NT2/D1 (cell line): ENCODE measurements at places on chromosomes 5 and 9.

DNA sequence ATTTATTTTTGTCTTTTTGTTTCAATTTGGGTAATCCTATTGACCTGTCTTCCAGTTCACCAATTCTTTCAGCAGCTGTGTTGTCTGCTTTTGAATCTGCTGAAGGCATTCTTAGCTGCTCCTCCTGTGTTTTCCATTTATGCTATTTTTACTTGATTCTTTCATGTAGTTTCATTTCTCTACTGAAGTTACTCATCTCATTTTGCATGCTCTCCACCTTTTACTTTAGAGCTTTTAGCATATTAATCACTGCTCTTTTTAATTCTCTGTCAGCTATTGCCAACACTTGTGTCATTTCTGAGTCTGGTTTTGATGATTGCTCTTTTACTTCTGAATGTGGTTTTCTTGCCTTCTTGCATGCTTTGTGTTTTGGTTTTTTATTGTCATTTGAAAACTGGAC lies 496.0 kb upstream of the CLINT1 start:
- DNase-seq, result no peak

DNA sequence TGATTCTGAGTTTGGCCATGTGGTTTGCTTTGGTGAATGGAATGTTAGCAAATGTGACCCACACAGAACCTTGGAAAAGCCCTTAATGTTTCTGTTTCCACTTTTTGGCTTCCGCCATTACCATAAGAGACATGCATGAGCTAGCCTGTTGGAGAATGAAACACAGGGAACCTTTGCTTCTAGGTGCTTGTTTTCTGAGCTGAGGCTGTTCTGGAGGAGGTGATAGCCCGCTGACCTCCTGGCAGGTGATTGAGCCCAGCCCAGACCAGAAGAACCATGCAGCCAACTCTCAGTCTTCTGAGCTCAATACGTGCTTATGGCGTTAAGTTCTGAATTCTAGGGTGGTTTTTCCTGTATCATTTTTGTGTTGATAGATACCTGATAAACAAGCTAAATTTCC lies 148.6 kb upstream of the KLF9 start:
- no peak for DNase-seq

DNA sequence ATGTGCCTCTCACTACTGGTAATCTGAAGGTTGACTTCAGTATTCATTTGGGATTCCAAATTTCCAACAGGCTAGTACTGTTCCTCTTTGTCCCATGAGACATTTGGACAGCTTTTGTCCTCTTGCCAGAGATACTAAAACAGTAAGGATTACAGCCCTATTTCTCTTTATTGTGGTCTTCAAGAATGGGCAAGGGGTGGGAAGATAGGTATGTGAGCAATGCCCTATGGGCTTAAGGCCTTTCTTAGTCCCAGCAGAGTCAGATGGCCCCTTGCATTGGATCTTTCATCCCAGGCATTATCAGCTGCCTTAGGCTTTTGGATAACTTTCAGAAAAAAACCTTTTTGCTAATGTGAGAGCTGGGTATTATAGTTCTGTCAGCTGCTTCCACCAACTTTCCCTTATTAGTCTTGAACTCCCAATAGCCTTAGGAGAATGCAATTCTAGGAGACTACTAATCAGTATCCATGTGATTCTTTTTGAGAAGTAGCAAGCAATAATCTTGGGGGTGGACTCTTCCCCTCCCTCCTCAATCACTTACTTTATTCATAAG lies 361.1 kb upstream of the NUDT12 start:
- DNase-seq, result no peak

GRCh38 chr9:118568704-118569103 lies 800.5 kb downstream of the BRINP1 start:
- no peak for DNase-seq

- no peak for DNase-seq
Measured at GRCh38 chr9:110604171-110604601, 24.6 kb upstream of the SVEP1 start.

GRCh38 chr5:137055271-137055872 lies 443.8 kb downstream of the SPOCK1 start:
- DNase-seq, result no peak
